Activated effector memory CD4-positive, alpha-beta T cell treated with Interleukin-2 at 50 U/mL for 16 hours (primary cell): ENCODE measurements at places on chromosomes 7 and 10.

GRCh38 chr7:117279203-117279602 lies 43.7 kb downstream of the WNT2 start:
- no peak for DNase-seq

GRCh38 chr10:101287997-101288635 lies 58.9 kb upstream of the LBX1 start:
- no peak for DNase-seq

GRCh38 chr10:8181496-8182157 lies 127.1 kb downstream of the GATA3 start:
- no peak for DNase-seq

DNA sequence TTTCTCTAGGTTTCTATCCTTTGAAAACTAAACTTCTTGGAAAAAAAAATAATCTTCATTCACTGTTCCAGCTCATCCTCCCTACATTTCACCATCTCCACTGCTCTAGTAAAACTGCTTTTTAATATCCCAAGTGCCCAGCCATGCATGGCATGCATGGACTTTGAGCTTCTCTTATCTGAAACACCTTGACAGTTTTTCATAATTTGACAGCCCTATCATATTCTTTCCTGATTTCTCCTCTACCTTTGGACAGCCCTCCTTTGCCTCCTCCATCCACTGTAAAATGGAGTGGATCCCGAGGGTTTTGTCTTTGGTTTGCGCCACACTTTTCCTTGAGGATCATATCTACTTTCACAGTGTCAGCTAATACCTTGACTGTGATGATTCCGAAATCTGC lies 212.8 kb downstream of the ANK3 start:
- no peak for DNase-seq

GRCh38 chr10:51047857-51048256 lies 26.4 kb upstream of the PRKG1 start:
- no peak for DNase-seq

GRCh38 chr7:155362380-155363145 lies 64.9 kb downstream of the INSIG1 start:
- no peak for DNase-seq

DNA sequence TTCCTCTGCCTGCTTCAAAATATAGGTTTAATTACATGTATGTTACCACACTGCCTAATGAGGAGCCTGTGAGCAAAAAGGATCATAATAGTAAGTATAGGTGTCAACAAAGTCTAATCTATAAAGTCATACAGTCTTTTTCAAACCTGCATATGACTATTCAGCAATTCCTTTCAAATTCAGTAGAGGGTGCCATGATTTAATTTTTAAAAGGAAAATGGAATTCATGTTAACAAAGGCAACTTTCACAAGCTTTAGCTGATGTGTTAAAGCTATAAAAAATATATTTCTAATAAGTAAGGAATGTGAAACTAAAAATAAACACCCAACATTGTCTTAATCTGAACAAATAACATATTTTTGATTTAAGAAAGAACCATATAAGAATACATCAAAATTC lies 52.1 kb downstream of the MPP7 start:
- DNase-seq: no peak

DNA sequence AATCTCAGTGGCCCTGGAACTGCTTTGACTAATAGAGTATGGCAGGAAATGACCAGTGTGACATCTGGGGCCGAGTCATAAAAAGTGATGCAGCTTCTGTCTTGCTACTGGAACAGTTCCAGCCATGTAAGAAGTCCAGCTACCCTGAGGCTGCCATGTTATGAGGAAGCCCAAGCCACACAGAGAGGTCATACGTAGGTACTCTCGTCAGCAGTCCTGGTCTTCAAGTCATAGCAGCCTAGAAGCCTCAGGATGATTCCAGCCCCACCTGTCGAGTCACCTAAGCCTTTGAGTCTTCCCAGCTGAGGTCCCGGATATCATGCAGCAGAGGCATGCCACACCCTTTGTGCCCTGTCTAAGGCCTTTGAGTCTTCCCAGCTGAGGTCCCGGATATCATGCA lies 92.1 kb downstream of the PPP1R3C start:
- no peak for DNase-seq

- no peak for DNase-seq
Measured at GRCh38 chr10:43945094-43945730, 296.5 kb upstream of the ZNF32 start.

DNA sequence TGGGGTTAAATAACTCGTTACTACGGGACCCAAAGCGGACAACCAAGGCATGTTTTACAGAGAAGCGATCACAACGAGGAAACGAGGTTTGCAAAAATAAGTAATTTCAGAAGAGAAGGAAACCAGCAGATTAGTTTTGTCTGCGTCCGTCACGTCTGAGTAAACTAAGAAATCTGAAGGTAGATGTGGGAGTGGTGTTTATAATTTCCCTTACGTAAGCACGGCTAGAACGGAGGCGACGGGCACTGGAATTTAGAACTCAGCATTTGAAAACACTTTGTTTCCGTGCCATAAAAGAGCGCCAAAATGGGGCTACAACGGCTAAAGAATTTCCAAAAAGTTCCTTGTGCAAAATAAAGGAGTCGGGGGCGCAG lies 718 bp upstream of the UMAD1 start:
- no peak for DNase-seq

GRCh38 chr7:20385126-20385525 lies 54.4 kb downstream of the ITGB8 start:
- no peak for DNase-seq

GRCh38 chr10:63699785-63700613 lies 178.8 kb downstream of the REEP3 start:
- no peak for DNase-seq

GRCh38 chr10:34742456-34742855 lies 72.6 kb downstream of the PARD3 start:
- DNase-seq: no peak

DNA sequence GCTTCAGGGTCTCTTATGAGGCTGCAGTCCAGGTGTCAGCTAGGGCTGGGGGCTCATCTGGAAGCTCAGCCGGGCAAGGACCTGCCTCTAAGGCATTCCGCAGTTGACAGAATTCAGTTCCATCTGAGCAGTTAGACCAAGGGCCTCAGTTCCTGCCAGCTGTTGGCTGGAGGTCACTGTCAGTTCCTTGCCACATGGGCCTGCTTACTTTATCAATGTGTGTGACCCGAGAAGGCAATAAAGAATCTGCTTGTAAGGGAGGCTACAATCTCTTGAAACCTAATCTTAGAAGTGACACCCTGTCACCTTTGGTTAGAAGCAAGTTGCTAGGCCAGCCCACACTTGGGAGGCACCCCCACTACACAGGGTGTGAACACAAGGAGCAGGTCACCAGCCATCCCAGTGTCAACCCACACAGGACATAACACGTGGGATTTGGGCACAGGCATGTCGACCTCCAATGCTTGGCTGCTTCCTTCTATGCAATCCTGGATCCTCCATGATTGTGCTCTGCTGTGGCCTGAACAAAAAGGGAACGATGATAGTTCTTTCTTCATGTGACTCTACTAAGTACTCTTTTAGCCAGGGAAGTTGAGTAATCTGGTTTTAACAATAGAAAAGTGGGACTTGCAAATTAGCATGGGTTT lies 41.8 kb downstream of the MTURN start:
- DNase-seq: no peak

DNA sequence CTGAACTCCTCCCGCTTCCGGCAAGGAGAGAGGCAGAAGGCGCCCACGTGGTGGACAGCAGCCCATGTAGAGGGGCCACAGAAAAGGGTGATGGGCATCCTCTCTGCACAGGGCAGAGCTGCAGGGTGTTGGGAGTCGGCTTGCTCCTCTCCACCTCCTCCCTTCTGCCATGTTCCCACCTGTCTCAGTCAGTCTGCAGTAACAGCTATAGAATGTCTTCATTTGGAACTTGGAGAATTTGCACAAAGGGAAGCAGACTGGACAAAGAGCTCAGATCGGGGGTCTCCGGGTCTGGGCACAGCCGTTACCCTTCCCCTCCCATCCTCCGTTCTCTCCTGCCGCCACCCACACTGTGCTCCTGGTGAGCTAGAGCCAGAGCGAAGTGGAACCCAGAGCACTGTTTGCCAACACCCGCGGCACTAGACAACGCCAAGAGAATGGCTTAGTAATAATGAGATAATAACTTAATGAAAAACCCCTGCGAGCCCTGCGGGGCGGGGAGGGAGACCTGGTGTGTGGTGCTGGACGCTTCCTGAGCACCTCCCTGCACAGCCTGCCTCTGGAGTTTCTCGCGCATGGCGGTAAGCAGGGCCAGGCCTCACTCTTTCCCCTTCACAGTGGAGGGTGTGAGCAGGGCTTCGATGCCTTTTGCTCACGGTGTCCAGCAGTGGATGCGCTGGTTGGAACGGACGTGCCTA lies 254.7 kb downstream of the PAXIP1 start:
- no peak for DNase-seq

DNA sequence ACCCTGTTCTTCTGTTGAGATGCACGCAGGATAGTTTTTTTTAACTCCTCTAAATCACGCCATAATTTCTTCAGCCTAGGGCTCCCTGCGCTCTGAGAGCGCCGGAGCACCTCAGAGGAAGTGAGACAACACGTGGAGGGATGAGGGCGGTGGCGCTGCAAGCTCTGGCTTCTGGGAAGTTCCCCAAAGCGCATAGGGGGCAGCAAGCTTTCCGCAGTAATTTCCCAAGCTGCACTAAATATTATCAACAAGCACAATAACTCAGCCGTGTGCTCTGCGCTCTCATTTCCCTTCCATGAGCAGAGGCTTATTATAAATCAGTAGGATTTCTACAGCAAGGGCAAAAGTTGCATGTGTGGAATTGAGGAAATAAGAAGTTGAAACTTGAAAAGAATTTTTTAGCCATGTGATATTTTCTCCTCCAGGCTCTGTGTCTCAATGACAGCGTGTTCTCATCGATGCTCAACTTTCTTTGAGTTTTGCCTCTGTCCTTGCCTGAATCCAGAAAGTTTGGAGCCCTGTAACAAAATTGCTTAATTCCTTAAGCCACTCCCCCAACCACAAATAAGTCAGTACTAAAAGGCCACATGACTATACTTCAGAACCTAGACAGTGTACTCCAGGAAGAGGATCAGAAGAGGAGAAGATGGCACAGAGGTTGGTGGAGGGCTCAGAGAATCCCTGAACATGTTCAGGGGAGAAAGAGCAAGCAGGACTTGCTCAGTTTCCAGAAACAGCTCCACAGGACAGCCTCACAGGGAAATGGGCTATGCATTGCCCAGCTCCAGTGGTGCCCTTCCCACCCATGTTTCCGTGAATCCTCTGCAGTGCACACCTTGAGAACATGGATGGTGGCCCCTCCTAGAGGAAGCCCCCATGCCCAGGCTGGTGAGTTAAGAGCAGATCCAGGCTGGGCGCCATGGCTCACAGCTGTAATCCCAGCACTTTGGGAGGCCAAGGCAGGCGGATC lies 221.5 kb upstream of the GHITM start:
- no peak for DNase-seq

- no peak for DNase-seq
Measured at GRCh38 chr7:95517870-95518269, 32.1 kb downstream of the ASB4 start.

DNA sequence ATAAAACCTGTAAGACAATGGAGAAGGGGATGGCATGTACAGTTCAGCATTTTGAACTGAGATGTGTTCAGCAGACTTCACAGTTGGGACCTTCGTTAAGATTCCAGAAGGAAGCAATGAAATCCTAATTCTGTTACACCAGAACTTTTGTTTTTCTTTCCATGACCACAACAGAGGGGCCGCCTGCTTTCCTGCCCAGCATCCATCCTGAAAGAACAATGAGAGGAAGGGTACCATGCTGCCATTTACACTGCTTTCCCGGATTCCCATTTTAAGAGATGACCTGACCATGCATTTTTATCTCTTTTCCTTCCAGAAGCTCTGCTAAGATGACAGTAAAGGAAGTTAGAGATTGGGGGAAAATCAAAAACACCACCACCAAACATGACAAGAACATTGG lies 92.7 kb downstream of the PIP4K2A start:
- DNase-seq: no peak

DNA sequence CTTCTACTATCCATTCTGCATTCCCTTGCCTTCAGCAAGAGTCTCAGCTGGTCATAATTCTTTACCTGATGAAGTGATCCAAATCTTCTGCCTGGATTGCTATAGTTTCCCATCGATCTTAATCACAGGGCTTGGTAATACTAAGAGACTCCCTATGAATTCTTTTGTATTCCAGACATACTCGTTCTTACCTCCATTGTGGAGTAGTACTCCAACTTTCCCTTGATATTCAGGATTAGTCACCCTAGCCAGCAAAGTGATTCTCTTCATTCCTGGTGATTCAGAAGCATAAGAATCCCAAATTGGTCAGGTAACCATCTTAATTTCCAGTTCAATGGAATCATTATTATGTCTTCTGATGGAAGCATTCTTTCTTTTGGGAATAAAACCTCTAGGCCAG lies 96.7 kb downstream of the TWIST1 start:
- DNase-seq: no peak

GRCh38 chr7:30851651-30852307 lies 59.9 kb upstream of the AQP1 start:
- DNase-seq: no peak

DNA sequence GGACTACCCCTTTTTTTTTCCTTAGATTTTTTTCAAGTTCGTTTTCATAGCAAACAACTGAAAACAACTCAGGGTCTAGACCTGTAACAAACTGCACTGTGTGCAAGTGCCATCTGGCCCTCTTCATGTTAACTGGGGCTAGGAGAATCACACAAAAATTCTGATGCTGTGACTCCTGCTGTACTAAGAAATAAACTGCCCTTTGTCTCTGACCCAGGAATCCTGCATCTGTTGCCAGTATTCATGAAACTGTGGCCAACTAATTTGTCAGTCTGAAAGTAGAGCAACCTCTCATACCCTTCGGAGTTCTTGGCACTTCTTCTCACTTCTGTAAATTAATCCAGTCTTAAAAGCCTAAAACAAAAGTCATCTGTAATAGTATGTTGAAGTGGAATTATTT lies 218.4 kb upstream of the PCDH15 start:
- no peak for DNase-seq

GRCh38 chr10:24437302-24437701 lies 228.4 kb downstream of the KIAA1217 start:
- no peak for DNase-seq

DNA sequence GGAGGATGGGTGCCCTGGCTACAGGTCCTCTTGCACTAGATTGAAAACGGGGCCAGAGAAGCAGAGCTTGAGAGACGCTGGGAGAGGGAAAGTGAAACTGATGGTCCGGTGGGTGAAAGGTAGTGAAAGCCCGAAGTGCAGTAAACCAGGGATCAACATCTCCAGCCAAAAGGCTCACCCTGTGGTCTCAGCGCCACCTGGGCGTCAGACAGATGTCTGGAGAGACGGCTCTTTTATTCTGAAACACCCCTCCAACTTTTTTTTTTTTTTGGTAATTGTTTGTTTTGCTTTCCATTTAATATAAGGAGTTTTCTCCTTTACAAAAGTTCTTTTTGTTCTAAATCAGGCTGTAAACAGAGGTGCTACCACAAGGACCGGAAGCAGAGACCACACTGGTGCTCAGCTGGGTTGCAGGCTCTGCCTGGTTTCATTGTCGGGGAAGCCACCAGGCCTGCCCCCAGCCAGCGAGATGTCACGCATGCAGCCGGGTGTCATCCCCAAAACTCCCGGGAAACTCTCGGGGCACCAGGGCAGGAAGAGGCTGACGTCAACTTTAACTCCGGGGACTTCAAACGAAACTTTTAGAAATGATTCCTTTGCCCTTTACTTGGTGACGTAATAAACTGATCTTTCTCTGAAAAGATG lies 11.2 kb downstream of the IL2RA start:
- DNase-seq: peak; percentile 83
